ENCODE measurements at places on chromosomes 12 and 14.

DNA sequence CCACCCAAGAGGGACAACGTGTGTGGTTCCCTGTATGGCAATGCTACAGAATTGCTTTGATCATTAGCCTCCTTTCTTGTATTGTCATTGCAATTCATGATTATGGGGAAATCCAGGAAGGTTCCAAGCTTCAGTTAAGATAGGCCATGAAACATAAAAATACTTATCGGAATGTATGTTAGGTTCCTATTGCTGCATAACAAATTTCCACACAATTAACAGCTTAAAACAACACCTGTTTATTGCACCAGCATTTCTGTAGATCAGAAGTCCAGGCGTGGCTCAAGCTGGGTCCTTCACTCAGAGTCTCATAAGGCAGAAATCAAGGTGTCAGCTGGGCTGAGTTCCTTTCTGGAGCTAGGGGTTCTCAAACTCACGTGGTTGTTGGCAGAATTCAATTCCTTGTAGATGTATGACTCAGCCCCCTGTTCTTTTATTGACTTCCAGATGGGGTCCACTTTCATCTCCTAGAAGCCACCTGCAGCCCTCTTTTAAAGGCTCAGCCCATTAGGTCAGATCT lies 365.6 kb upstream of the TMPO start:
- no peak for DNase-seq

DNA sequence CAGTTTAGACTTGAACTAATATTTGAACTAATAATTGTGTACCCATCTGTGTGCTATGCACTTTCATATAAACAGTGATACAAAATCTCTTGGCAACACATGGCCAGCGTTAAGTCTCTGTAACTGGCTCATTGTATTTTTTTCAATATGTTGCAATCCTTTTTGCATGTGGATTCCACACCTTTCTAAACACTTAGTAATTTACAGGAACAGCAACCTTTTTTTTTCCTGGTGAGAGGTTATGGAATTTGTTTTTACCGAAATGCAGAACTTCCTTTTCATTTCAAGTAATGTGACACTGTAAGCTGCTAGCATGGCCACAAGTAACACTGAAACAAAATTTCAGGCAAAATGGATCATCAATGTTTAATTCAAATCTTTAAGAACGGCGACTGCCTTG lies 45.4 kb upstream of the EPS8 start:
- no peak for DNase-seq

DNA sequence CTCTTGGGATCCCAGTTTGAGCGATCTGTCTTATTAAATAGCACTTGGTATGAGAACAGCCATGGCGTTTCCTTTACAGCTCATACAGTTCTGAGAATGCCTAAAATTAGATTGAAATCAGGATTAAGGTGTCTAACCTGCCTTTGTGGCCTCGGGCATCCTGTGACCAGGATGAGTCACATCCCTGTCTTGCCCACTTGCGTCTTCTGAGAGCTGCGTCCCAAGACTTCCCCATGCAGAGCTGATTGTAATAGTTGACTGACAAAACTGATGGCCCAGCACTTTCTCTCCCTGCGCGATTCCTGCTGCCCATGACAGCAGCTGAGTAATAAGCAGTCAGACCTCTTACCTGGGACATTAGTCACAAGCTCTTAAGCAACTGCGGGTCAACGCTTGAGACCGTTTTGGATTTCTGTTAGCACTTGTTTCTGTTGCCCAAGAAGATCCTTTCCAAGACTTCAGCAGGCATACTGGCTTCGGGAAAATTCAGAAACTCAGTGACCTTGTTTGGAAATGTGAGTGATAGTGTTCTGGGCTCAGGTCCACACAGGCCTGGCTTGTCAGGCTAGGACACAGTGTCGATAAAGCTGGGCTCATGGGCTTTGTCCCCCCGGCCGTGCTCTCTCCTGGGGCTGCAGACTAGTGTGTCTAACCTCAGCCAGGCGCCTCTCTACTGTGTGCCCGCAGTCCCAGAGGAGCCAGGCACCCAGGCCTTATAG lies 169.9 kb upstream of the HIF1A start:
- peak; percentile 10 for DNase-seq

GRCh38 chr12:92012691-92013090 lies 133.0 kb downstream of the BTG1 start:
- no peak for DNase-seq

GRCh38 chr12:91604897-91605296 lies 422.3 kb upstream of the DCN start:
- no peak for DNase-seq

DNA sequence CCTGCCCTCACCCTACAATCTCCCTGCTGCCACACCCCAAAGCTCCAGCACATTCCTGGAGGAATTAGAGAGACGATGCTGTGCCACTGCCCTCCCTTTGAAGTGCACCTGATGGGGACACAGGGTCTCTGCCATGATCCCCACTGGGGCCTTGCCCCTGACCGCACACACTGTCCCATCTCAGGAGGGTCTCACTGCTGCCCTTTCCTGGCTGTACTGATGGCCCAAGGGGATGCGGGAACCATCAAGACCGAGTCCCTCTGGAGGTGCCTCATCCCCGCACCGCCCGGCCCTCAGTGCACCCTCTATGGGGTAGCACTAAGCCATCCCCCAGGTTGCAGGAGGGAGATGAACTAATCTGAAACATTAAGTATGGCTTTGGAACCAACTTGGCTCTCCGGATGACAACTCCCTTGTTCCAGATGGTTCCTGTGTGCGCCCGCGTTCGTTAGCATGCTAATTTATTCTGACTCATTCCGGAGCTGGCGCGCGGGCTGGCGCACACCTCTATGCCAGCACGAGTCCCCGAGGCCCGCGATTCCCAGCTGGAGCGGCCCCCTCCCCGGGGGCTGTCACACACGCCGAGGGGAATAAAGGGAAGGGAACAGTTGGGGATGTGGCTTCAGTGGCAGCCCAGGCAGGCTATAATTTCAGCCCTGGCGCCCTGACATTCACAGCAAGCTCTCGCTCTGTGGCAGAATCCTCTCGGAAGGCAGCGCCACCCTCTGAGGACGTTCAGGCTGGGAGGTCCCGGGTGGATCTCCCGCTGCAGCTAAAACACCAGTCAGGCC lies 34.2 kb upstream of the C14orf180 start:
- DNase-seq, result no peak

Measured in RKO (cell line).